ENCODE measurements at places on chromosomes 6 and 20. TPM values are rescaled to one million over a fixed set of nuclear protein-coding genes. Genes with fewer than 3 reads are reported as not detected.

GRCh38 chr6:43582911-43583310 lies 6.9 kb downstream of the POLH start:
- no peak for DNase-seq

HMGN4 gene
- polyA plus RNA-seq = 72.2 TPM

- DNase-seq = no peak
These were observed 8.1 kb upstream of the AKIRIN2 start for GRCh38 chr6:87710090-87710489.

- DNase-seq = no peak
These were observed 792.0 kb downstream of the MAFB start for GRCh38 chr20:39897058-39897457.

DNA sequence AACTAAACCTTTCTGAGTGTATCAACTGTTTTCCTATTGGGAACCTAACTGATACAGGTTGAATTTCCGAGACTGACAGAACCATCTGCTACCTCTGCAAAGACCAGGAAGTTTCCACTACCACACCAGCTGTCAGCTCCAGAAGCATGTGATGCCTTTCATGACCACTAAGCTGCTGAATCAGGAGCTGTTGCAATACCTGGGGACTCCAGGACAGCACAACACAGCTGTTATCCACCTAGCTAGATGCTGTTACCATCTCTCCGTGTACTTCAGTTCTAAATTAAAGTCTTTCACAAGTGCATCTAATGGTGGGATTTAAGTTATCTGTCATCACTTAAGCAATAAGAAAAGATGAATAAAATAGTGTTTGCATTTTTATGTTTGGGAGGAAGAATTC lies 158.2 kb upstream of the IMPG1 start:
- DNase-seq = no peak

DNA sequence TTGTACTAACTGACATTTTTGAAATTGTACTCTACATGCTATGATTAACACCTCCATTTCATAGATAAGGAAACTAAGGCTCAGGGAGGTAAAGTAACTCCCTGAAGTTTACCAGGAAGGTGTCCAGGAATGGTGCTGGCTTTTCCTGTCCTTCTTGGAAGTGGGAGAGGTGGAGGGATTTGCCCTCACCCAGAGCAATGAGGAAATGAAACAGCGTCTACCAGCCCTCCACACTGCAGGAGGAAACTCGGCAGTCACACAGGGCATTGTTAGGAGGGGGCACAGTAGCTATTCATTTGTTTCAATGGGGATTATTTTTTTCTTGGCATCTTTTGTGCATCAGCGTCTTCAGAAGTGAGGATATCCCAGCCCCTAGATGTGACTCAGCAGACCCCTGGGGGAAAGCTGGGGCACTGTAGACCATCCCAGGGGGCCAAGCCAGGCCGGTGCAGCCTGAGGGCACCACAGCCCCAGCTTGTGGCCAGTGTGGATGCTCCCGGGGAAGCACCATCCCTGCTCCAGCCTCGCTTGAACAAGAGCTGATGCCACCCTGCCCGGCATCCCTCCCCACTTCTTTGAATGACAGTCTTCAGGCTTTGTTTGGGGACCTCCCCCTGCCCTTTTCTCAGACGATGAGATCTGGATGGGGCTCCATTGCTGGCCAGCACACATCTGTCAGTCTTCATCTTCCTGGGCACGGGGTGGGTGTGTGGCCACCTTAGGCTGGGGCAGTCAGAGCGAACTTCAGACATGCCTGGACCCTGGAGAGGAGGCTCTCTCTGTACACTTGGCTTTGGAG lies 224.4 kb upstream of the PMEPA1 start:
- DNase-seq = no peak

GRCh38 chr6:155440398-155441111 lies 15.1 kb downstream of the NOX3 start:
- no peak for DNase-seq

DNA sequence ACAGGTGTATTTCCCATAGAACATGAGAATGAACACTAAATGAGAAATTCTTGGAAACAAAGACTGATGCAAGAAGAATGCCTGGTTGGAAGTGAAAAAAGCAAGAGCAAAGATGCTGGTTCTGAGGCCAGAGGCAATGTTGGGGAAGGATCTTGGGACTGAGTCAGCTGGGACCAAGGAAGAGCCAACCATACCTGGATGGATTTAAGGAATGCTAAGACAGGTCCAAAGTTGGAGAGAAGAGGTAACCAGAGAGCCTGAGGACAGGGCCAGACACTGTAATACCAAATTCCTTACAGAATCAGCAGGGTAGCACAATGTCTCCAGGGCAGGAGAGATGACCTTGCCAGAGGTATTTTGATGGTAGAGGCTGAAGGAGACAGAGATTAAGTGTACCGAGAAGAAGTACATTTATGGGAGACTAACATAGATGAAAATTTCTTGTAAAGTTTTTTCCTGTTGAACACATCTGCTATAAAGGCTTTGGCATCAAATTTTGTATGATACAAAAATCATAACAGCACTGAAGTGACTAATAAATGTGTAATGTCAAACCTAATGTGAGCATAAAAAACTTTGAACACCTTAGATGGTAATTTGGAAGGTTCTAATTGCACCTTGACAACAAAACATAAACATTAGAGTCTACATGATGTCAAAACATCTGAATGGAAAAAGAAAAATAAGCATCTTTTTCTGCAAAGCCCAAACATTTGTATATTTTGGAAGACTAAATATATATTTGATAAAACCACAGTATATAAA lies 221.7 kb upstream of the MARCKS start:
- no peak for DNase-seq

GRCh38 chr6:3022765-3023662 lies 23.3 kb downstream of the NQO2 start:
- no peak for DNase-seq

DNA sequence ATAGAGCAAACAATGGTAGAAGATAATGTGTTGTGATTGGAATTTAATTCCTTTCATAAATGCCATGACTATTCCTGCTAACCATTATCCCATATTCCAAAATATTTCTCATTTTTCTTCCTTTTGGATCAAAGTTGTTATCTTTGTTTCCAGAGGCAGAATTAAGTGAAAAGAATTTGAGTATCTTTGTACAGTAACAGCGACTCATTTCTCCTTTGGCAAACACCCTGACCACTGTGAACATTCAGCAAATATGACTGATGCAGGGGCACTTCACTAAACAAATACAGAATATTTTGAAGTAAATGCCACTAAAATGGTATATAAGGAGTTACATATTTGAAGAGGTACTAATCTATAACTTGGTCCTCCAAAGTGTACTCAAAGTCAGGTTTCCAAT lies 105.0 kb upstream of the LAMP5 start:
- no peak for DNase-seq

DNA sequence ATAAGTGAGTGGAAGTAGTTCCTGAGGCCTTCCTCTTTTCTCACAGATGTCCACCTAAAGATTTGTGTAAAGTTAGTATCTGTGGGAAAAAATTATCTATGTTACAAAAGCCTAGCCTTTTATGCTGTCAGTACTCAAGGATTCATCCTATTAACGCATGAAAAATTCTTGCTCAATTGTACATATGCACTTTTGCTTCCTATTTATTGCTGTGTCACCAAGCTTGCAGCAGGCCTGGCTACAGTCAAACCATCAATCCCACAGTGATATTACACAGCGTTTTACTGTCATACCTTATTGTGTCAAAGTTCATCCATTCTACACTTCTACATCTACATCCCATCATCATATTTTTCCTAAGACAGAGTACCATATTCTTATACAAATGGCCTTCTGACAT lies 151.1 kb upstream of the PLN start:
- no peak for DNase-seq

DNA sequence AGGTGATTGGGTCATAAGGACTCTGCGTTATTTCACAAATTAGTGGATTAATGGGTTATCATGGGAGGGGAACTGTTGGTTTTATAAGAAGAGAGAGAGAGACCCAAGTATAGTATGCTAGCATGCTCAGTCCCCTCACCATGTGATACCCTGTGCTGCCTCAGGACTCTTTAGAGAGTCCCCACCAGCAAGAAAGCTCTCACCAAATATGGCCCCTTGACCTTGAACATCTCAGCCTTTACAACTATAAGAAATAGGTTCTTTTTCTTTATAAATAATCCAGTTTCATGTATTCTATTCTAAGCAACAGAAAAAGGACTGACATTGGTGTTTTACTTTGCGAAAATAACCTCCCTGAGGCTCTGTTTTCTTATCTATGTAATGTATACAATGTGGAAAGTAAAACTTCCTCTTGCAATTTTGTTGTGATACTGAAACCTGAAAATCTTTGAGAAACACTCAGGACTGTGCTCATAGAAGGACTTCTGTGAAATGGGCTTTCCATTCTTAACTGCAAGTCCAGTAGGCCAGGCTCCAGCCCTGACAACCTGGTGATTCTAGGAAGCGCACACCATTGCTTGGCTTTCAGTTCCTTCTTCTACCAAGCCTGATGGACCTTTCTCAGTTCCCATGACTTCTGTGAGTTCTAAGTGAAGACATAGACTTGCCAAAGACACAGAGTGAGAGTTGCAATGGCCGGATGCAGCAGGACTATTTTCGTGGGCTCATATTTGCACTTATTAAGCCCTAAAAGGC lies 21.9 kb downstream of the SIRPD start:
- DNase-seq = no peak

DNA sequence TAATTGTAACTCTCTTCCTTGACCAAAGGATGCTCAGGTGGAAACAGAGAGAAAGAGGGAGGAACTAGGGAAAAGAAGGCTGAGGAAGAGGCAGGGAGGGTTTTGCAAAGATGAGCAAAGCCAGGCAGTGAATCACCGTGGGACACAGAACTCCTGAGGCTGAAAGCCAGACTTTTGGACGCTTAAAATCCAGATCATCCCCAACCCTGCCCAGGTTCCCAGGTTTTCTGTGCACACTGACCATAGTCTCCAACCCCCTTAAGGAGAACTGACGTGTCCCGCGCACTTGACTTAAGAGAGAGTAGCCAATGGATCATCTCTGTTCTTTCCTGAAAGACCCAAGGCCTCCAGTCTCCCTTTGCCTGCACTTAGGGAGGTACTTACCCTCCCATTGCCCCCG lies 75.3 kb downstream of the LRFN2 start:
- no peak for DNase-seq

MAPK13 gene
- polyA plus RNA-seq = 109 TPM

DNA sequence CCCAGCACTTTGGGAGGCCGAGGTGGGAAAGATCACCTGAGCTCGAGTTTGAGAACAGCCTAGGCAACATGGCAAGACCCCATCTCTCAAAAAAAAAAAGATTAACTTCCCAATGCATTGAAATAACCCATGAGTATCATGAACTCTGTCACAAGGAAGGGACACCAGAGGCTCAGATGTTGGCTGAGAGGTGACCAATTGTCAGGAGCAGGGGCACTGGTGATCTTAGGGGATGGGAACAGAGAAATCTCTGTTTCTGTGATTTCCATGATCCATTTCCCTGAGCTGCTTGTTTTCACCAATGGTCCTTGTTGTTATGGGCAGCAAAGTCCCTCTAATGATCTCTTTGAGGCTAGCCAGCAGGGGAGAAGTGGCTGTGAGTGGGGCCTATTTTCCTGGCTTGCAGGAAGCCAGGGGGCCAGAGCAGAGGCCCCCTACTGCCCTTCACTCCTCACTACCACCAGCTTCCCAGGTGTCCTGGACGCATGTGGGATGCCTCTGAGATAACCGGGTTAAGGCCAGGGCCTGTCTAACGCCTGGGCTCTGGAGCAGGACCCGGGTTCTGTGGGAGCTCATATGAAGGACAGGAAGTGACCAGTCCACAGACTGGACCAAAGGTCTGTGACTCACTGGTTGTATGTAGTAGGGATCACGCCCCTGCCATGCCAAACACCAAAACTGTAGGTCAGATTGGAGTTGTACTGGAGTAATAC lies 54.4 kb downstream of the PCNA start:
- no peak for DNase-seq

Data from testis (tissue), 5 donors.